Right ventricle myocardium inferior (tissue), 1 donor: ENCODE measurements at places on chromosomes 7 and 10. TPM values are rescaled to one million over a fixed set of nuclear protein-coding genes. Genes with fewer than 3 reads are reported as not detected.

GRCh38 chr10:130024779-130025325, 60.8 kb upstream of the EBF3 start:
- DNase-seq = no peak

GRCh38 chr10:80771285-80771684, 233.6 kb downstream of the SH2D4B start:
- no peak for DNase-seq

DNA sequence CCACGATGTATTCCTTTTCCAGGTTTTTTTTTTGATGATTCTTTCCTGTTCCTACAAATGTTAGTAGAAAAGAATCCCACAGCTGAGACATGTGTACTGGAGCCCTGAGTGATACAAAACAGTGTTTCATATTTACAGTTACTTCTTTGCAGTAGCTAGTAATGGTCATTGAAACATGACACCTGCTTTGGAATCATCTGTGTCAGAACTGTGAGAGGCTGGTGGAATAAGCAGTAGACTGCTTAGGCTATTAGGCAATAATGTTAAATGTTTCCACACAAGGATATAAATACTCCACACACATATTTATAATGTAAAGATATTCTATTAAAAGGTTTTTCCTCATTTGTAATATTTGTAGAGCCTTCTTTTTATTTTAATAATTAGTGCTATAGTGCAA, 394.0 kb downstream of the THSD7A start:
- DNase-seq = no peak

GRCh38 chr7:149196705-149197171, 1.4 kb downstream of the ZNF282 start:
- DNase-seq = no peak

Gene DLG5
- total RNA-seq = 8.9 TPM

GRCh38 chr10:48575901-48576300, 29.0 kb downstream of the ARHGAP22 start:
- no peak for DNase-seq

Gene MLXIPL
- total RNA-seq = 6.4 TPM

- no peak for DNase-seq
Observed at GRCh38 chr10:72889391-72889831, 4.1 kb upstream of the OIT3 start.

DNA sequence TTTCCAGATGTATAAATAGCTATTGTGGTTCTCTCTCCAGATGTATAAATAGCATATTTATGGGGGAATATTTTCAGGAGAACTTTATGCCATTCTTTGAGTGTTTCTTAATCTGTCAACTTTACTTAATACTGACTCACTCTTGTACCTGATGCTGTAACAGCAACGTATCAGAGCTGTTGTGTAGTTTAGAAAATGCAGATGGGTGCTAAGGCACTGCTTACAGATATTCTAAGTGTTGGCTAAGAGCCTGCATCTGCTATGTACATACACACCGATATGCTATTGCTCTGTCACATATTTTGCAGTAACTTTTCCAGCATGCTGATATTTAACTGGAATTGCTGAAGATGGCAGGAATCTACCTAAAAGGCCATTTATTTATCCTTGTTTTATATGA, 71.9 kb downstream of the WDR37 start:
- no peak for DNase-seq

Gene PNLIPRP3
- not detected for total RNA-seq

Gene KCNMA1
- total RNA-seq = 2.2 TPM

GRCh38 chr7:134182078-134182477, 54.9 kb downstream of the LRGUK start:
- DNase-seq = no peak

DNA sequence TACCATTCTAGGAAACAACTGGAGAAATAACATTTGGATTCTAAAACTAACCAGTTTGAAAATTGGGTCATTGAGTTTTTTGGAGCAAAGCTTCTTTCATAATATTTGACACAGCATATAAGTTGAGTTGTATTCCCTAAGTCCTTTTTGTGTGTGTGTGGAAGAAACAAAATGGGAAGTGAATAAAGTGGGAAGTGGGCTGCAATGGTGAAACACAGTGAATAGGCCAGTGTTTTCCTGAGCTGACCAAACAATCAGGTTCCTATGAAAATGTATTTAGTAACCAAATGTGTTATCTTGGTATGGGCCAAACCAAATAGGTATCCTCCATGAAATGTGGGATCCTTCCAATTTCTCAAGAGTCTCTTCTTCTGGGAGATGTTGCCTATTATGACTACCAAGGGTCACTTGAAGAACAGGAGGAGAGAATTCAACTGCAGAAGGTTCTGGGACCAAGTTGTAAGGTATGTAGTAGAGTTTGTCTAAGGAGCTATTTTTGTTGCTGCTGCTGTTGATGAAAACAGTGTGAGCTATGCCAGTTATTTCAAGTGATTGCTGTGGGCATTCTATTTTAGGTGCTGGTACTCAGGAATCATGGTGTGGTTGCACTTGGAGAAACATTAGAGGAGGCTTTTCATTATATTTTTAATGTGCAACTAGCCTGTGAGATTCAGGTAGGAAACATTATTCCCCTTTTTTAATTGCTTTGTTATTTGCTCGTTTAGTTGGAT, 88.3 kb upstream of the MXI1 start:
- DNase-seq = no peak

- DNase-seq = no peak
Observed at GRCh38 chr10:12835709-12836108, 165.8 kb downstream of the CCDC3 start.
